ENCODE measurements at places on chromosomes 16 and 17.

- no peak for DNase-seq
Observed at GRCh38 chr17:17445925-17446665, 30.7 kb upstream of the MED9 start.

DNA sequence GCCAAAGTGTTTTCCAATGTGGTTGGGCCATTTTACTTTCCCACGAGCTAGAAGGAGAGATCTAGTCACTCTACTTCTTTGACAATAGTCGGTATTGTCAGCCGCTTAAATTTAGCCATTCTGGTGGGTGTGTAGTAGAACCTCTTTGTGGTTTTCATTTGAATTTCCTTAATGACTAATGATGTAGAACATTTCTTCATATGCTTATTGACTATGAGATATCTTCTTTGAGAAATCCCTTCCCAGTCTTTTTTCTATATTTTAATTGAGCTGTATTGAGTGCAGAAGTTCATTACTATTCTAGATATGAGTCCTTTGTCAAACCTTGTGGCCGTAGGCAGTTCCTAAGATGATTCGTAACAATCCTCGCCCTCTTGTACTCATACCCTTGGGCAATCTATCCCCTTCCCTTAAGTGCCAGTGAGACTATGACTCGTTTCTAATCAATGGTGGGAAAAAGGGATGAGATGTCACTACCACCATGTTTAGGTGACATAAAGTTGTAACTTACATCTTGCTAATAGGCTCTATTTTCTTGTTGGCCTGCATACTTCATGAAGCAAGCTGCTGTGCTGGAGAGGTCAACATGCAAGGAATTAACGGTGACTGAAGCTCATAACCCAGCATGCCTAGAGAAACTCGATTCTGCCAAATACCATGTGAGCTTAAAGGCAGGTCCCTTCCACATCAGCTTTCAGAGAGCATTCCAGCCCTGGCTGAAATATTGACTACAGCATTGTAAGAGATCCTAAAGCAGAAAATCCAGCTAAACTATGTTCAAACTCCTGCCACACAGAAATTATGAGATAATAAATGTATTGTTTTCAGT lies 817.9 kb upstream of the SOX9 start:
- no peak for DNase-seq

- DNase-seq = no peak
Observed at GRCh38 chr16:88968589-88969280, 8.3 kb downstream of the CBFA2T3 start.

- DNase-seq = no peak
Observed at GRCh38 chr16:89481356-89481955, 8.9 kb downstream of the ANKRD11 start.

- no peak for DNase-seq
Observed at GRCh38 chr17:31092475-31093064, 2.2 kb upstream of the NF1 start.

- no peak for DNase-seq
Observed at GRCh38 chr17:327296-327695, 25.3 kb downstream of the RPH3AL start.

GRCh38 chr17:50693036-50693682 lies 14.6 kb downstream of the ANKRD40 start:
- no peak for DNase-seq

DNA sequence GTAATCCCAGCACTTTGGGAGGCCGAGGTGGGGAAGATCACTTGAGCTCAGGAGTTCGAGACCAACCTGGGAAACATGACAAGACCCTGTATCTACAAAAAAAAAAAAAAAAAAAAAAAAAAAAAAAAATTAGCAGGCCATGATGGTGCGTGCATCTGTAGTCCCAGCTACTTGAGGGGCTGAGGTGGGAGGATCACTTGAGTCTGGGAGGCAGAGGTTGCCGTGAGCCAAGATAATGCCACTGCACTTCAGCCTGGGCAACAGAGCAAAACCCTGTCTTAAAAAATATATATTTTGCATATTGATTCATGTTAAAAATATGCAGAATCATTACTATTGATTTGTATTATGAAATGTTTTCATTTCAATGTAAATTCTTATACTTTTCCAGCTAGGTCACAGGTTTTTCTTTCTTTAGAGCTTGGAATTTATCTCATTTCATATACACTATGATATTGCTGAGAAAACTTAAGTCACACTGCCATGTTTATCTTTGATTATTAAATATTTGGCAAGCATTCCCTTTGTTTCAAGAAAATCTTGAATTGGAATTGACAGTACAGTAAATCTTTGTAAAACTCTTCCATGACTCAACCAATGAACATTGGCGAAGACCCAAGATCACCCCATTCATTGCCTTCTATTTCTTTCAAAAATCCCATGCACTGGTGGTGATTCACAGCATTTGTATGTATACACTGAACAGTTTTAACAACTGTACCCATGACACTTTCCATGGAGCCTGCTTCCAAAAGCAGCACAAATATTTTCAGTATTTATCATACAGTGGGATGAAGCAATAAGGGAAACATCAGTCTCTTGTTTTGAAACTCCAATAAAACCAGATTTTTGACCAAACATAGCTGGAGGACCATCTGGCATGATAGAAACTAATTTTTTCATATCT lies 83.5 kb upstream of the TNRC6A start:
- no peak for DNase-seq

- no peak for DNase-seq
Observed at GRCh38 chr16:83706394-83706793, 101.4 kb upstream of the HSBP1 start.

DNA sequence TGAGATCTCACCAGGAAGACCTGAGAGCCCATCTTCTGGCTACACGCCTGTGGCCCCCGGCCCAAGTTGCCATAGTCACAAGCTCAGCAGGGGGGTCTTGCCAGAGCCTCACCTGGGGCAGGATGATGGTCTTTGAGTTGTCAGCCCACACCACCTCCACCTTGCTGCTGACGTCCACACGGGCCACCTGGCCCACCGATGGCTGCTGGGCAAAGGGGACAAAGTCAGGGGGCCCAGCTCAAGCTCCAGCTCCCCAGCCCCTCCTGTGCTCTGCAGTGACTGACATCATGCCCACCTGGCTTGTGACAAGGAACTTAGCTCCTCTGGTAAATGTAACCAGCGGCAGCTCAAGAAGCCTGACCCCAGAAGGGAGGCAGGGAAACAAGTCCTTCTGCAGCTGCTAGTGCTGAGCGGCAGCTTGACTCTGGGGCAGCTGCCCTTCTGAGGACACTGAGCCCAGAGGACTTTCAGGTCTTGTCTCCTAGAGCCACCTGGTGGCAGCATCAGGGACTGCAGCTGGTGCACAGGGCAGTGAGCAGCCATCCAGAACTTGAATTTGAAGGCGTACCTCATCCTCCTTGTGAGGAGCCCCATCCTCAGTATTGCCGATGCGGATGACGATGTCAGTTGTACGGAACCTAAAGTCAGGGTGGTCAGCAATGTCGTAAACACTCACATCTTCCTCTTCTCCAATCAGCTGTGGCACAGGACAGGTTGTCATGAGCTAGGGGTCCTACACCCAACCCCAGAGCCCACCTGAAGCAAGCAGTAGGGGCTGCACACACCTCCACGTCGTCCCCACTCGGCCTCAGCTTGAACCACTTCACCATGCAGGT lies 13.5 kb downstream of the SPHK1 start:
- peak; percentile 76 for DNase-seq

- DNase-seq = no peak
Observed at GRCh38 chr17:9401434-9401833, 174.2 kb downstream of the STX8 start.

DNA sequence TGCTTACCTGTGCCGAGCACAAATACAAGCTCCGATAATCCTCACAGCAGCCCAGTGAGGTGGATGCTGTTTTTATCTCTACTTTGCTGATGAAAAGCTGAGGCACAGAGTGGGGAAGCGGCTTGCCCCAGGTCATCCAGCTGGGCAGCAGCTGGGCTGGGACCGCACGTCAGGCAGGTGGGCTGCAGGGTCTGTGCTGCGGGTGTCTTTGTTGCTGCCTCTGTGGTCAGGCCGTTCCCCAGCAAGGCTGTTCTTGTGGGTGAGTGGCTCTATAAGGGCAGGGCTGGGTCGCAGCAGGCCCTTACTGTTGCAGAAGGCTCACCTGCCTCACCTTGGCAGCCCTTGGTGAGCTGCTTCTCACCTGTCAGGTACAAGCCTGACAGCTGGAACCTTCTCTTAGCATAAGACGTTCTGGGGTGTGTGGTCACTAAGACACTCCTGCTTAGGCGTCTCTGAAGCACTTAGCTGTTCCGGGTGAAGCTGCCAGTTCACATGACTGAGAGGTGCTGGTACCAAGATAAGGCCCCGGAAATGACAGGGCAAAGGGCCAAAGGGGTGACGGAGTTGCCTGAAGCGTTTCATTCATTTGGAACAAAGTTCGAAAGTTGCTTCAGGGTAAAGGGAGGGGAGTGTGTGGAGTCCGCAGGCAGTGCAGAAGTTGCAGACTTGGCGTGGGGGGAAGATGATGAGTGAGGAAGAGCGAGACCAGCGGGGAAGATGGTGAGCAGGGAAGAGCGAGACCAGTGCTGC lies 17.4 kb downstream of the IRF8 start:
- no peak for DNase-seq

GRCh38 chr16:75774197-75774596 lies 47.9 kb upstream of the CPHXL start:
- DNase-seq = no peak

- no peak for DNase-seq
Observed at GRCh38 chr16:77500934-77501664, 66.3 kb upstream of the ADAMTS18 start.

- DNase-seq = no peak
Observed at GRCh38 chr17:79586131-79586530, 24.7 kb downstream of the RBFOX3 start.

- DNase-seq = no peak
Observed at GRCh38 chr17:72887917-72888316, 204.6 kb downstream of the SLC39A11 start.

- no peak for DNase-seq
Observed at GRCh38 chr16:55370762-55371482, 46.9 kb downstream of the IRX6 start.

DNA sequence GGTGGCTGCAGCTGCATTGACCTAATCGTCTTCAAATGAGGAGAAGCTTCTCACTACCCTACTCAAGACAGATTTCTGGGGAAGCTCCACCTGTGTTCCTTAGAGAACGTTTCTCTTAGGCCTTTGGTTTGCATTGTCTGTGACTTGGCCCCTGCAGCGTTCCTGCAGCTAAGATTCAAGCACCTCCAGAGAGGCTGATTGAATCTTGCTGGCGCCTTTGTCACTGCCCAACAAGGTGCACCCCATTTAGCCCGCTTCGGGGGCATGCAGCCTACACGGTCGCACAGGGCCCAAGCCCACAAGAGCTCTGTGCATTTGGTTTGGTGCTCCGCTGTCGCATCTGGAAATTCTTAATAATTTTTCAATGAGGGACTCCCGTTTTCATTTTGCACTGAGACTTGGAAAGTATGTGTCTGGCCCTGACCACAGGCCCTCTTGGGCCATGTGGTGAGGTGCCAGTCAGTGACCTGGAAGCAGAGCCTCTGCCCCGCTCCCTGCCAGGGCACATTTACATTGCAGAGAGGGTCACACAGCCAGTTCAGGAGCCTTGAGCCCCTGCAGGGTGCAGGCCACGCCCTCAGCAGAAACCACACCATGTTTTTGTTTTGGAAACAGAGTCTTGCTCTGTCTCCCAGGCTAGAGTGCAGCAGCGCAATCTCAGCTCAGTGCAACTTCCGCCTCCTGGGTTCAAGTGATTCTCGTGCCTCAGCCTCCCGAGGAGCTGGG lies 51.1 kb upstream of the CACNG5 start:
- no peak for DNase-seq

GRCh38 chr17:47274319-47275069 lies 20.9 kb downstream of the ITGB3 start:
- no peak for DNase-seq

- DNase-seq = no peak
Observed at GRCh38 chr17:82083009-82083408, 15.0 kb downstream of the FASN start.

DNA sequence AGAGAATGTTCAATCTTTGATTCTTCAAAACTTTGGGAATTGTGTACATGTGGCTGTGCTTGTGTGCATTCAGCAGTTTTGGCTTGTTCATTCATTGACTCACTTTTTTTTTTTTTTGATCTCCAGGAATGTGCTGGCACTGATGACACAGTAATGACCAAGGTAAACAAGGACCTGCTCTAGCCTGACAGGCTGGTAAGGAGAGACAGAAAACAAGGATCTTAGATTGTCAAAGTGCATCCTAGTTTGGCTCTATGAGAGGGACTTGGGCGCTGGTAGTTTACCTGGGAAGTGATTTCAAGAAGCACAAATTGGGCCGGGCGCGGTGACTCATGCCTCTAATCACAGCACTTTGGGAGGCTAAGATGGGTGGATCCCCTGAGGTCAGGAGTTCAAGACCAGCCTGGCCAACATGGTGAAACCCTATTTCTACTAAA lies 233.1 kb upstream of the WSCD1 start:
- DNase-seq = no peak

DNA sequence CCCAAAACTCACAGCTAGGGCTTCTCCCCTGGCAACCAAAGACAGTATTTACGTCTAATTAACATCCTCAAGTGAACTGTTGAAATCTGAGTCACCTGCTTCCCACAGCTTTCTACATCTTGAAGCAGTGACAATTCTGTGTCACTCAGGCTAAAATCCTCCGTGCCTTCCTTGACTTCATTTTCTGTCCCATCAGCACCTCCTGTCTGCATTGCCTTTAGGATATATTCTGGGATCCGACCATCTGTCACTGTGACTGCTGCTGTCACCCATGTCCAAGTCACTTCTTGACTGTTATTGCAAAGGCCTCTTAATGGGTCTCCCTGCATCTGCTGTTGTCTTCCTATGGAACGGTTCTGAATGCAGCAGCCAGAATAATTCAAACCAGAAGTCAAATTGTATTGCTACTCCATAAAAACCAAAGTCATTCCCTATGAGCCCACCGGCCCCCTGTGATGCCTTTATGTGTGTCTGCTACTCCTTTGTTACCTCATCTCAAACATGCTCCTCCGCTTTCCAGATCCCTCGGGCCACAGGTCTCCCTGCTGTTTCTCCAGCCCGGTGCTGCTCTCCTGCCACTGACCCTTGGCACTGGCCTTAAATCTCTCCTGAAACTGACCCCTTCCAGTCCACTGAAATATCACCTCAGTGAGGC lies 56.9 kb downstream of the WWP2 start:
- no peak for DNase-seq

DNA sequence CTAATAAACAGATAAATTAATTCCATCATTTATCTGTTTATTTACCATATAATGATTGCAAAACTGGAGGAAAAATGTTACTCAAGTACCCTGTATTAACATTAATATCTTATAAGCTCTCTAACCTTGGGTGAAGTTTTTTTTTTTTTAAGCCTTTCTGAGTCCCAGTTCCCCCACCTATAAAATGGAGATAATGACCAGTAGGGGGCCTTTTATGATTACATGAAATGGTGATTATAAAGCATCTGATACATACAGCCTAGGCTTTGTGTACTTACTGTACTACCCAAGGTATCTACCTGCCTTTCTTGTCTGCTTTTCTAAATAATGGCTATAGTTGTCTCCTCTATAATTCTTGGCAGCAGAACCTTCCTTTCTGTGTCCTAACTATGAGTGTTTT lies 22.6 kb downstream of the LRRC36 start:
- DNase-seq = no peak

DNA sequence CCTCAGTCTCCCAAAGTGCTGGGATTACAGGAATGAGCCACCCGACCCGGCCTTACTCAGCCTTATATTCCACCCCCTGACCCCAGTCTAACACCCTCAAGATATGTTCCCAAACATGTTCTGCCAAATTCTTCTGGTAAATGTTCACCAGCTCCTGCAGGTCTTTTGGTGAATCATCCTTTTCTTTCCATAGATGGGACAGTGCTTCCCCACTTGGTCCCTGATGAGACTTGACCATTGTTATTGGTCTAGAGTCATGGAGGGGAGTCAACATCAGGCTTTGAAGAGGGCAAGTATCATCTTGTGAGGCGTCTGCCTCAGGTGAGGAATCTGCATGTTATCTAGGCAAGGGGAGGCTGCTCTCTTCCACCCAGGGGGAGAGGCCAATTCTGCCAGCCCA lies 10.4 kb upstream of the RUNDC3A start:
- no peak for DNase-seq
